ENCODE measurements at places on chromosomes 4 and X. TPM values are rescaled to one million over a fixed set of nuclear protein-coding genes. Genes with fewer than 3 reads are reported as not detected.

CDX4 gene
- total RNA-seq = not detected

CTAG1A gene
- not detected for total RNA-seq

TGIF2LX gene
- total RNA-seq = not detected

ZFP92 gene
- 0.09 TPM for total RNA-seq

- no peak for DNase-seq
- no peak overlapping the region for H3K4me3 ChIP-seq
- H3K36me3 ChIP-seq = no peaks in the 10 kb centered on the region
- H3K27me3 ChIP-seq = no peaks in the 10 kb centered on the region
- H3K4me1 ChIP-seq = no peaks in the 10 kb centered on the region
Measured at GRCh38 chrX:101973066-101973465, 41.2 kb upstream of the ZMAT1 start.

- no peak overlapping the region for H3K4me3 ChIP-seq
- no peak overlapping the region for H3K27ac ChIP-seq
- no peaks in the 10 kb centered on the region for H3K27me3 ChIP-seq
- H3K4me1 ChIP-seq = no peaks in the 10 kb centered on the region
Measured at GRCh38 chrX:69564665-69565064, 51.2 kb upstream of the EDA start.

DNA sequence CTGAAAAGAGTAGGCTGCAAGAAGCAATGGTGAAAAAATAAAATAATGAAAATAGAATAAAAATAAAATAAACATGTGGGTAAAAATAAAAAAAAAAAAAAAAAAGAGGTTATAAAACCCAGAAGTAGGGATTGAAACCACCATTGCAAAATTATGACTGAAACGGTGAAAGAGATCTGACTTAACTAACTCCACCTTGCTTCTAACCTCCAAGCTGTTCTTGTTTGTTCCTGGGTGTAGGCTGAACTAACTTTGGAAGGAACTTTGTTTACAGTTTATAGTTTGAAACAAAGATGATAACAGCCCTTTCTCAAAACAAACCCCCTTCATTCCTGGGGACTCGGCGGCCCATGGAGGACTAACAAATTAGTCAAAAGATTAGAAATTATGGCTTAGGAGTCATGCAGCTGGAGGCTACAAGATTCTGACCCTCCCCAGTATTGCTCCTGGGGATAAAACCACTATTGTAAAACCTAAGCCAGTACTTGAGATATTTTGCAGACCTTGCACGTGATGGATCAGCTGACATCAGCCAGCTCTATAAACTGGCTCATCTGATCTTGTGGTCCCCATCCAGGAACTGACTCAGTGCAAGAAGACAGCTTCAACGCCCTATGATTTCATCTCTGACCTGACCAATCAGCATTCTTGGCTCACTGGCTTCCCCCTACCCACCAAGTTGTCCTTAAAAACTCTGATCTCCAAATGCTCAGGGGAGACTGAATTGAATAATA lies 30.4 kb downstream of the DDX60L start:
- no peak overlapping the region for H3K4me3 ChIP-seq
- H3K36me3 ChIP-seq = no peaks in the 10 kb centered on the region
- no peaks in the 10 kb centered on the region for H3K27me3 ChIP-seq
- DNase-seq = no peak

DNA sequence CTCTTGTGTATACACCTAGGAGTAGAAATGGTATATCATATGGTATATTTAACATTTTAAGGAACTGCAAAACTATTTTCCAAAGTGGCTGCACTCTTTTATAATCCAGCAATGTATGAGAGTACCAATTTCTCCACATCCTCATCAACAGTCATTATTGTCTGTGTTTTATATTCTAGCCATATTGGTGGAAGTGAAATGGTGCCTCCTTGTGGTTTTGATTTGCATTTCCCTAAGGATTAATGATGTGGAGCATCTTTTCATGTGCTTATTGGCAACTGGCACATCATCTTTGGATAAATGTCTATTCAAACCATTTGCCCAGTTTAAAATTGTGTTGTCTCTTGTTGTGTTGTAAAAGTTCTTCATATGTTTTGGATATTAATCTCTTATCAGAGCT lies 9.6 kb downstream of the BMP15 start:
- no peak overlapping the region for H3K27ac ChIP-seq
- no peaks in the 10 kb centered on the region for H3K36me3 ChIP-seq
- no peaks in the 10 kb centered on the region for H3K27me3 ChIP-seq
- peak; percentile 18 for DNase-seq
- H3K4me1 ChIP-seq = no peaks in the 10 kb centered on the region
- H3K4me3 ChIP-seq = no peak overlapping the region

- H3K27me3 ChIP-seq = no peaks in the 10 kb centered on the region
- no peaks in the 10 kb centered on the region for H3K36me3 ChIP-seq
- H3K4me1 ChIP-seq = no peaks in the 10 kb centered on the region
- peak; percentile 84 for DNase-seq
- no peak overlapping the region for H3K27ac ChIP-seq
- no peak overlapping the region for H3K4me3 ChIP-seq
Measured at GRCh38 chr4:47531241-47531953, 46.3 kb downstream of the ATP10D start.

GRCh38 chr4:114137984-114138383 lies 158.5 kb upstream of the ARSJ start:
- H3K4me3 ChIP-seq = no peak overlapping the region
- no peaks in the 10 kb centered on the region for H3K36me3 ChIP-seq
- H3K27ac ChIP-seq = no peak overlapping the region
- H3K27me3 ChIP-seq = no peaks in the 10 kb centered on the region

- H3K4me3 ChIP-seq = no peak overlapping the region
- no peak overlapping the region for H3K27ac ChIP-seq
- no peaks in the 10 kb centered on the region for H3K27me3 ChIP-seq
- H3K36me3 ChIP-seq = no peaks in the 10 kb centered on the region
- peak; percentile 28 for DNase-seq
Measured at GRCh38 chr4:23937173-23937572, 47.3 kb upstream of the PPARGC1A start.

DNA sequence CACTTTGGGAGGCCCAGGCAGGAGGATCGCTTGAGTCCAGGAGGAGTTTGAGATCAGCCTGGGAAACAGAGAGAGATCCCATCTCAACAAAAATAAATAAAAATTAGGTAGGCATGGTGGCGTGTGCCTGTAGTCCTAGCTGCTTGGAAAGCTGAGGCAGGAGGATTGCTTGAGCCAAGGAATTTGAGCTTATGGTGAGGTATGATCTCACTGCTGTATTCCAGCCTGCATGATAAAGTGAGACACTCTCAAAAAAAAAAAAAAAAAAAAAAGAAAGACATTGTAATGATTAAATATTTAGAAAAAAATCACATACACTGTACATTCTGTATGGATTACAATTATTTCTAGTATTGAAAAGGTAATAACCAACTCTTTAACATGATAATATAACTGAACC lies 87.1 kb downstream of the SLIT2 start:
- no peaks in the 10 kb centered on the region for H3K36me3 ChIP-seq
- no peaks in the 10 kb centered on the region for H3K4me1 ChIP-seq

DNA sequence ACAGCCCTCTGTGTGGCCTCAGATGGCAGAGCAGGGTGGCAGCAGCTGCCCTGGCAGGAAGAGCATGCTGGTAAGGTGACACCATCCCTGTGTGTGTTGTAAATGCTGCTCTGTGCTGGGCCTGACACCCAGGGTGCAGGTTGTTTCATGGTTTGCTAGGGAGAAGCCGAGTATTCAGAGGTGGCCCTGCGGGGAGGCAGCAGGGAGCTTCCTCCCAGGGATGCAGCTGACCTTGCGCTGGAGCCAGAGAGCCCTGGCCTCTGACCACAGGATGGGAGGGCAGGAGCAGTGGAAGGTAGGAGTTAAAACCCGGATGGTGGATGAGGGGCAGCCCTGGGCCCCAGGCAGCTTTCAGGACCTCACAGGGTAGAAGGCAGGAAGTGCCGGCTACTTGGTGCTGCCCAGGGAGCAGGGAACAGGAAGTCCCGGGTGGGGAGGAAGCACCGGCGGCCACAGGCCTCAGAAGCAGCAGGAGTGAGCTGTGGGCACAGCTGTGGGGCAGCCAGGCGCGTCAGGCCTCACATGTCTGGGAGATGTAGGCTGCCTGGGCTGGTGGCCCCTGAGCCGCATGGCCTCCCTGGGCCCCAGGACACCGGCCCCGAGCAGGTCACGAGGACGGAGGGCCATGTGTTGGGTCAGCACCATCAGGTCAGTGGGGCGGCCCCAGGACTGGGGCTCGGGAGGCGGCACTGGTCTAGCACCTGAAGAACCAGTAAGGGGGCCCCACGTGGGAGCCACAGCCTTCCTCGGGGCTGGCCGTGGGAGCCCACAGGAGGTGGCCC lies 19.1 kb downstream of the SH3BP2 start:
- H3K4me3 ChIP-seq = no peak overlapping the region
- DNase-seq = peak; percentile 82
- no peaks in the 10 kb centered on the region for H3K27me3 ChIP-seq
- peaks cover 9% of the 10 kb centered on the region for H3K4me1 ChIP-seq
- H3K36me3 ChIP-seq = no peaks in the 10 kb centered on the region
